Fibroblast of mammary gland (primary cell): ENCODE measurements at places on chromosomes 7 and 10.
A peak's percentile ranks its signal among the peaks of the same experiment; 100 is the strongest.

GRCh38 chr10:35552650-35553342 lies 52.3 kb upstream of the GJD4 start:
- no peak for DNase-seq

DNA sequence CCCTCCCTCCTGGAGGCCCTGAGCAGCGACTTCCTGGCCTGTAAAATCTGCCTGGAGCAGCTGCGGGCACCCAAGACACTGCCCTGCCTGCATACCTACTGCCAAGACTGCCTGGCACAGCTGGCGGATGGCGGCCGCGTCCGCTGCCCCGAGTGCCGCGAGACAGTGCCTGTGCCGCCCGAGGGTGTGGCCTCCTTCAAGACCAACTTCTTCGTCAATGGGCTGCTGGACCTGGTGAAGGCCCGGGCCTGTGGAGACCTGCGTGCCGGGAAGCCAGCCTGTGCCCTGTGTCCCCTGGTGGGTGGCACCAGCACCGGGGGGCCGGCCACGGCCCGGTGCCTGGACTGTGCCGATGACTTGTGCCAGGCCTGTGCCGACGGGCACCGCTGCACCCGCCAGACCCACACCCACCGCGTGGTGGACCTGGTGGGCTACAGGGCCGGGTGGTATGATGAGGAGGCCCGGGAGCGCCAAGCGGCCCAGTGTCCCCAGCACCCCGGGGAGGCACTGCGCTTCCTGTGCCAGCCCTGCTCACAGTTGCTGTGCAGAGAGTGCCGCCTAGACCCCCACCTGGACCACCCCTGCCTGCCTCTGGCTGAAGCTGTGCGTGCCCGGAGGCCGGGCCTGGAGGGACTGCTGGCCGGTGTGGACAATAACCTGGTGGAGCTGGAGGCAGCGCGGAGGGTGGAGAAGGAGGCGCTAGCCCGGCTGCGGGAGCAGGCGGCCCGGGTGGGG lies 2.2 kb downstream of the TRIM56 start:
- no peak for DNase-seq

- DNase-seq = peak; percentile 54
These were observed 51.9 kb upstream of the ABLIM1 start for GRCh38 chr10:114709984-114710383.

GRCh38 chr7:48760528-48761265 lies 163.7 kb upstream of the CDC14C start:
- DNase-seq = peak; percentile 6

DNA sequence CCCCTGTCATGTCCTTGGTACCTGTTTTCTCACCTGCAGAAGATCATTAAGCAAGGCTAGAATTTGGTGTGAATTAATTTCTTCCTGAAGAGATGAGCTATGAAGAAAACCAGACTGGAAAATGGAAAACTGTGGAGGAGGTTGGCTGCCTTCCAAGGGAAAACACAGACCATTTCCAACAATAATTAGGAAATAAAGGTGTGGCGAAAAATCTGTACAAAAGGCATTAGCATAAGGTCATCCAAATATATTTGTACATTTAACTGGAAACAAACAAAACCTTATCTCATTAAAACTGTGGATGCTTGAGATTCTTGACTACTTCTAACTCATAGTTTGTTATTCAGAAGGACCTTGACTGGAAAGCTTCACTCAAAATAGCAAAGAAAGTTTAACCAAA lies 1.7 kb downstream of the STN1 start:
- peak; percentile 28 for DNase-seq
